ENCODE measurements at places on chromosomes 3 and 15.
A peak's percentile ranks its signal among the peaks of the same experiment; 100 is the strongest.

DNA sequence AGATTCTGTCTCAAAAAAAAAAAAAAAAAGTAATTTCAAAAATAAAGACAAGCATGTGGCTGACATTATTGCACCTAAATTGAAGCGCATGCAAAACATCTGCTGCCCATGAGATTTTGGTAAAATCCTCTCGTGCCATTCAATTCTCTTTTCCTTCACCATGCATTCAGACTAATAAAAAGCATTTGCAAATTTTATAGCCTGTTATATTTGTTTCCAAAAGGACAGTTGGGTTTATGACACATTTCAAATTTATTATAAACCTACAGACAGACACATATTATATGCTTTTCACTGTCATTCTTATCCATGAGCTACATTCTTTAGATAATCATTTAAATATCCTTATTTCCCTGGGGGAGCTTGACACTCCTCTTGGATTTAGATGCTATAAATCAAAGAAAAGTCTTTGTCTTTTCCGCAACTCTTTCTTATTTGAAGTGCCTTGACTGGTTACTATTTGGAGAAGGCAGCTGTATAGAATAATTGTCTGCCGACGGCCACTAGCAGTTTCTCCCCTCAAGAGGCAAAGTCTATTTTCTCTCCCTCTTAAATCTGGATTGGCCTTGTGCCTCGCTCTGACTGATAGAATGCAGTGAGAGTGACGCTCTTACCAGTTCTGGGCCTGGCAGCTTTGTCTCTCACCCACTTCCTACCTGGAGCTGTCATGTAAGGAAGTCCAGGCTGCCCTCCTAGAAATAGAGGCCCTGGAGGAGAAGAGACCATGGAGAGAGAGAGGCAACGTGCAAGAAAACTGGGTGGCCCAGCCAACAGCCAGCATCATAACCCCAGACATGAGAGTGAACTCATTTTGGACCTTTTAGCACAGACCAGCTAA is 6.8 kb upstream of the LRIG1 start:
- DNase-seq = no peak

DNA sequence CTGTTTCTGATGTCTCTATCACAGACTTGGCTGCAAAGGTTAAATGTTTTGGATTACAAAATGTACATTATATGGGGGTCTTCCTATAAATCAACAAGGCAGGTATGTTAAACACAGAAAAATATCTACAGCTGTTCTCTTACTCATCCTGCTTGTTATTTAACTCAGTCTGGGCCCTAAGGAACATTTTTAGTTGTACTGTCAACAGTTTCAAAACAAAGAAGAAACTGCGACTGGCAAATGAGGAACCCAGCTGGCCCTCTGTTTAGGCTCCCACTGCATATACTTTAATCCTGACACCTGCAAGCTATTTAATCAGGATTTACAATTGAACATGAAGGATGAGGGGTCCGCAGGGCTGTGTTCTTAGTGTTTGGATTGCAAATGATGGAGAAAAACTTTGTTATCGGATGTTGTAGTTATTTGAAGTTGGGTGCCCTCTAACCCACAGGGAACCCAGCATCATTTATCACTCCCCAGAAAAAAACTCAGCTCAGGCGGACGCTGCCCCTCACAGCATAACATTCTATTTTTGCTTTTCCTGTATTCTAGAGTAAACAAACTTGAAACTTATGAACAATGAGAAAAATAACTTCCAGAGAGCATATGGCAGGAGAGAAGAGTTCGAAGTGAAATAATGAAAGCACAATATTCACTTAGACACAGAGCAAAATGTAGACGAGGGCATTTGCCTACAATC is 91.2 kb downstream of the POLR2M start:
- DNase-seq = no peak

DNA sequence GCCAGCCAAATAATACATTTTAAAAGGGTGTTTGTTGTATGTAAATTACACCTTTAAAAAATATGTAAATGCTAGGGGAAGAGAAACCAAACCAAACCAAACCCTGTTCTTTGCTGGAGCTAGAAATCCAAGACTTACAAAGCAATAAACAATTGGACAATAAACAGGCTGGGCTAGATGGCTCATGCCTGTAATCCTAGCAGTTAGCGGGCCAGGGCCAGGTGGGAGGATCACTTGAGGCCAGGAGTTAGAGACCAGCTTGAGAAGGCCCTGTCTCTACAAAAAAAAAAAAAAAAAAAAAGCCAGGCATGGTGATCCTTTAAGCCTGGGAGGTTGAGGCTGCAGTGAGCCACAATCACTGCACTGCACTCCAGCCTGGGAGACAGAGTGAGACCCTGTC is 12.5 kb downstream of the STOML1 start:
- no peak for DNase-seq

- DNase-seq = peak; percentile 91
Observed at GRCh38 chr3:65526656-65527055, 512.1 kb downstream of the MAGI1 start.

GRCh38 chr3:161560008-161560637 is 63.5 kb downstream of the OTOL1 start:
- peak; percentile 22 for DNase-seq

DNA sequence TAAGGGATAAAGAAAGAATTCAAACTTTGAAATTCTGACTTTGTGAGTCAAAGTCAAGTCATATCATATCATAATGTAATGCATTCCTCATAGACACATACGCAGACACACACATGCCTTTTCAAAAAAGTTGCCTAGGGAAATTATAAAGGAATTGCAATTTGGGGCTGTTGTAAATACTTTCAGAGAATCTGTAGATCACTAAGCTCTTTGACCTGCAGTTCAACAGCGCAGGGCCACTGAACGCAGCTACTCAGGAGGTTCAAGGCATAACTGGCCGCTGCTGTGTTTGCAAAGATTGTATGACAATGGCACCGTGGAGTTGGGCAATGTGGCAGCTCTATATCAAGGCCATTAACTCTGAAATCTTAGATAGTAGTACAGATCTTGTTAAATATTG is 188.4 kb upstream of the THRB start:
- DNase-seq = no peak
